ENCODE measurements at places on chromosomes 5 and 9. TPM values are rescaled to one million over a fixed set of nuclear protein-coding genes. Genes with fewer than 3 reads are reported as not detected.
A peak's percentile ranks its signal among the peaks of the same experiment; 100 is the strongest.

The RETREG1 gene
- 21.1 TPM for total RNA-seq

The GRM6 gene
- not detected for total RNA-seq

The FAM221B gene
- total RNA-seq = not detected

- H3K4me3 ChIP-seq = no peak overlapping the region
- DNase-seq = peak; percentile 68
- no peaks in the 10 kb centered on the region for H3K27me3 ChIP-seq
- H3K36me3 ChIP-seq = peaks cover 7% of the 10 kb centered on the region
- peak overlapping the region; percentile 48 for H3K27ac ChIP-seq
Observed at GRCh38 chr5:95770830-95771708, 39.9 kb downstream of the RHOBTB3 start.

- no peaks in the 10 kb centered on the region for H3K27me3 ChIP-seq
- no peaks in the 10 kb centered on the region for H3K36me3 ChIP-seq
- no peaks in the 10 kb centered on the region for H3K4me1 ChIP-seq
- DNase-seq = no peak
- no peak overlapping the region for H3K27ac ChIP-seq
Observed at GRCh38 chr9:89647366-89648128, 42.7 kb downstream of the GADD45G start.

All from stomach (tissue), 19 donors.